Adrenal gland (tissue), 19 donors: ENCODE measurements at places on chromosomes 4 and X. TPM values are rescaled to one million over a fixed set of nuclear protein-coding genes. Genes with fewer than 3 reads are reported as not detected.

DNA sequence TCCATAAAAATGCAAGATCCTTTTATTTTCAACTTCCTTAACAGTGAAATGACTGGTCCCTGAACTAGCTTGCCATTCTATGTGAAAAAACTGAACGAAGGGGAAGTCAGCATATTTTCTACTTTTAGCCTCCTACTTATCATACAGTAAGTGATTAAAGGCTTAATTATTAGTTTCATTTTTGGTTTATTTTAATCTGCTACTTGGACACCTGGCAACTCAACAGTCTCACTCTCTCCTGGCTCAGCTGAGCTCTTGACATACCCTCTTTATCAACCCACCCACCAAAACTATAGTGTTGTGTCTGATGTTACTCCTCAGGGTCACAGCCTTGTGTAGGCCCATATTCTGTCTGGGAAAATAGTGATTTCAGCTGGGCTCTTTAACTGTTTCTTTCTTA lies 86.2 kb upstream of the CPXCR1 start:
- no peak for DNase-seq

GRCh38 chr4:185088899-185089298 lies 54.2 kb upstream of the SLC25A4 start:
- DNase-seq = no peak

Gene CWH43
- not detected for polyA plus RNA-seq

Gene TCEAL9
- 143 TPM for polyA plus RNA-seq

Gene CLDN22
- polyA plus RNA-seq = not detected

Gene NSUN7
- polyA plus RNA-seq = 1.4 TPM

Gene TRIM60
- polyA plus RNA-seq = not detected

Gene EPGN
- polyA plus RNA-seq = not detected
